HFFc6 (cell line): ENCODE measurements at places on chromosomes 5 and 9. TPM values are rescaled to one million over a fixed set of nuclear protein-coding genes. Genes with fewer than 3 reads are reported as not detected.

Gene OTP
- total RNA-seq = not detected in 3 replicates

Gene GADD45G
- total RNA-seq = 0.16 TPM in 1 of 3 replicates, not detected in the others

Gene PDLIM4
- total RNA-seq = 1.8 to 26.2 TPM (median 3.9 TPM) in 3 replicates

Gene SLC6A3
- total RNA-seq = not detected in 2 replicates

DNA sequence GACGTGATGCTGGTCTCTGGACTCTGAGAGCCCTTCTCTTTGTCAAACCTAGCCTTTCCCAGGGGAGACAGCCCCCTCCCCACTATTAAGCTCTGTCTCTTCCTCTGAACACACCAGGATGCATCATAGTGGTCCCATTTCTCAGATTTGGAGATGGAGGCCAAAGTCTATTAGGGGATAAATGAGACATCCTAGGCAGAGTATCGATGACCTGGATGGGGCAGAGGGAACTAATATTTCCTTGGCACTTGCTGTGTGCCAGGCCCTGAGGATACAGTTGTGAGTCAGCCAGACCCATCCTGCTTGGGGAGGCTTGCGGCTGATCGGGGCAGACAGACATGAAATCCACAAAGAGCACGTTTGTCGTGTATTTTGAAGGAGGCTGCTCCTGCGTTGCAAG is 5.2 kb downstream of the DNM1 start:
- peaks cover 40% of the 10 kb centered on the region for H3K4me1 ChIP-seq
- no peak overlapping the region for H3K4me3 ChIP-seq
- DNase-seq = no peak
- H3K27me3 ChIP-seq = no peaks in the 10 kb centered on the region
- no peaks in the 10 kb centered on the region for H3K36me3 ChIP-seq
- H3K27ac ChIP-seq = no peak overlapping the region
